ENCODE measurements at places on chromosomes 4 and X. TPM values are rescaled to one million over a fixed set of nuclear protein-coding genes. Genes with fewer than 3 reads are reported as not detected.

- no peak overlapping the region for H3K4me3 ChIP-seq
- peak overlapping the region; percentile 29 for H3K27ac ChIP-seq
- peaks cover 25% of the 10 kb centered on the region for H3K4me1 ChIP-seq
- H3K36me3 ChIP-seq, result peaks cover 4% of the 10 kb centered on the region
Observed at GRCh38 chr4:128305942-128306341, 18.3 kb upstream of the PGRMC2 start.

- peaks cover 46% of the 10 kb centered on the region for H3K4me1 ChIP-seq
- no peaks in the 10 kb centered on the region for H3K36me3 ChIP-seq
- H3K27me3 ChIP-seq, result peaks cover 13% of the 10 kb centered on the region
Observed at GRCh38 chr4:41214136-41214824, at the start of gene APBB2. TSS of gene APBB2 (minus strand) at chr4:41214542. CDS start at chr4:41033254, 181,288 bp downstream.

DNA sequence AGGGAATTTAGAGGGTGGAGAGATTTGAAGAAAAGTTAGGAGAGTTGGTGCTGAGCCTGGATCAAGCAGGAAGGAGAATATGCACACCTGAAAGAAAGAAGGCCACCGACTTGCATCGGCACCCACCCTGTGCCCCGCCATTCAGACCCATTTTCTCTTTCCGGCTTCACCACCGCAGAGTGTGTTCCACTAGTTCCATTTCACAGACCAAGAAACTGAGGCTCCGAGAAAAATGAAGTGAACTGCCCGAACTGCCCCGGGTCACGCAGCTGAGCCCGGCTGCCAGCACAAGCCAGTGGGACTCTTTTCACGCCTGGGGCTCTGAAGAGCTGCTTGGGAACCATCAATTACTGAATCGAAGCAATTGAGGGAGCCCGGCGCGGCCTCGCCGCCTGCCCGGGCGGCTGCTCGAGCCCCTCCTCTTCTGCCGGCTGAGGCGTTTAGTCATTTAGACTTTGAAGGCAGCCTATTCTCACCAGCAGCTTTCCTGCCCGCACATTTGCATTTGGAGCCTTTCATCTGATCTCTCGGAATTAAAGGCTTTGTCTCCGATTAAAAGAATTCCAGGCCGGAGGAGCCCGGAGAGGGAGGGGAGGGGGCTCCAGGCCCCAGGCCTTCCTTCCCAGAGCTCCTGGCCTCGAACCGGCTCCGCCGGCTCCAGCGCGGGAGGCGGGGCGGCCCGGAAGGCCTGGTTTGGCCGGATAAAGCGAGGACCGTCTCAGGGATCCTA lies 140.2 kb upstream of the PJA1 start:
- H3K4me3 ChIP-seq, result peak overlapping the region; percentile 47
- peaks cover 32% of the 10 kb centered on the region for H3K4me1 ChIP-seq
- H3K27me3 ChIP-seq, result peaks cover 14% of the 10 kb centered on the region
- H3K27ac ChIP-seq, result no peak overlapping the region

DNA sequence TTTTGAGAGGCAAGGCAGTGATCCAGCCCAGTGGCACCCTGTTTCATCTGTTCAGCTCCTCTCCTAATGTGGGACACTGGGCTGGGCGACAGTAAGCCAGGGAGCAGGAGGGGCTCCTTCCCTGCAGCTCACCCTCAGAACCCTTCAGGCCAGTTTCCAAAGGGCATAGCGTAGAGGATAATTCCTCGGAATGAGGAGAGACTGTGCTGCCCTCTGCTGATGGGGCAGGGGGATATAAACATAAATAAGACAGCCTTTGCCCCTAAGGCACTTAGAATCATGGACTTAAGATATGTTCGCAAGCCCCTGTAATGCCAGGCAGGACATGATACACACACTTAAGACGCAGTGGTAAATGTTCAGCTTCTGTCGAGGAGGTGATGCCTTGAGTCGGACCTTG lies 27.9 kb upstream of the ZNF185 start:
- peaks cover 19% of the 10 kb centered on the region for H3K36me3 ChIP-seq
- no peak for DNase-seq
- no peak overlapping the region for H3K27ac ChIP-seq
- no peak overlapping the region for H3K4me3 ChIP-seq

- peaks cover 17% of the 10 kb centered on the region for H3K4me1 ChIP-seq
- no peak overlapping the region for H3K4me3 ChIP-seq
- H3K27me3 ChIP-seq, result no peaks in the 10 kb centered on the region
- DNase-seq, result no peak
- no peaks in the 10 kb centered on the region for H3K36me3 ChIP-seq
Observed at GRCh38 chrX:19064175-19064574, 58.1 kb downstream of the ADGRG2 start.

DNA sequence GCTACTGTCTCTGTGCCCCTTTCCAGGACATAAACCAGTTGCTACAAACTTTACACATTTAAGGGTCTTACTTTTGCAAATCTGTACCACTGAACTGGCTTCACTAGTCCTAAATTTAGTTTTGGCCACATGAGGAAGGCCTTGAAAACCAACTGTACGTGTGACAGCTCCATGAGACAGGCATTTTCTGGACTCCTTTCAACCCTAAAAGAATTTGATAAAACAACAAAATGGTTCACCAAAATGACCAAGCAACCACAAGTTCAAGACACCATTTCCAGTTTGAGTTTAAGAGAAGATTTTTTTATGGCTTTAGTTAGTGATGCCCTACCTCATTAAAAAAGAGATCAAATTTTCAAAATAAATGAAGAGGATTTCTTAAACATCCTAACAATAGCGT lies 246.4 kb downstream of the ZNF674 start:
- H3K36me3 ChIP-seq, result no peaks in the 10 kb centered on the region
- no peaks in the 10 kb centered on the region for H3K27me3 ChIP-seq
- peaks cover 5% of the 10 kb centered on the region for H3K4me1 ChIP-seq
- H3K4me3 ChIP-seq, result no peak overlapping the region
- DNase-seq, result no peak
- no peak overlapping the region for H3K27ac ChIP-seq

- peaks cover 7% of the 10 kb centered on the region for H3K27me3 ChIP-seq
- DNase-seq, result no peak
- H3K36me3 ChIP-seq, result no peaks in the 10 kb centered on the region
- H3K4me3 ChIP-seq, result no peak overlapping the region
- H3K27ac ChIP-seq, result no peak overlapping the region
Observed at GRCh38 chr4:26866203-26866602, 5.6 kb downstream of the STIM2 start.

DNA sequence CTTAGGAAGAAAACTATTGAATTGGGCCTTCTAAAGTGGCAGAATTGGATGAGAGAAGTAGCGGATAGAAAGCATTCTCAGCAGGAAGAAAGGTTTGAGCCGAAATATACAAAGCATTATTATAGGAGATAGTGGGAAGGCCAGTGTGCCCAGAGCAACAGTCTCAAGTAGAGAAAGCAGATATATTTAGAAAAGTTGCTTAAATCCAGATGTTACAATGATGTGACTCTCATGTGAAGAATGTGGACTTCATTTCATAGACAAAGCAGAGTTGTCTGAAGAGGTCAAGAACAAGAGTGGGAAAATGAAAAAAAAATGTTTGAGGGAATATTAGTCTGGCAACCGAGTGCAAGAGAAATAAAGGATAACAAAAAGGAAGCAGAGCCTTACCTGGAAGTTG lies 66.9 kb downstream of the SYNPO2 start:
- DNase-seq, result no peak
- no peaks in the 10 kb centered on the region for H3K27me3 ChIP-seq
- no peaks in the 10 kb centered on the region for H3K36me3 ChIP-seq
- H3K4me1 ChIP-seq, result no peaks in the 10 kb centered on the region
- H3K27ac ChIP-seq, result no peak overlapping the region
- no peak overlapping the region for H3K4me3 ChIP-seq

DNA sequence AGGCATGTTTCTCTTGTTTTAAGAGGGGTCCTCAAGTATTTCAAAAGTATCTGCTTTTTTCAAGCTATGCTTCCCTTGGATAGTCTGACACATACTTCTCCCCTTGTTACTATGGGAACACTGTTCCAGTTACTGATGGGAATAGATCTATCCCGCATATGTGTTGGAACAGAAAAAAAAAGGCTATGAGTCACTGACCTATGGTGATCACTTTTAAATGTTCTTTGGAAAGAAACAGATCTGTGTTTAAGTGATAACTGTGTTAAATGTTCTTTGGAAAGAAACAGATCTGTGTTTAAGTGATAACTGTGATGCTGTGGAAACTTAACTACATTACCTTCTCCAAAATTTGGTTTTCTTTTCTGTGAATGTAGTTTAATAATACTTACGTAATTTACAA lies 303.2 kb downstream of the TEX13C start:
- no peak overlapping the region for H3K27ac ChIP-seq
- H3K4me3 ChIP-seq, result no peak overlapping the region
- peaks cover 3% of the 10 kb centered on the region for H3K4me1 ChIP-seq
- H3K36me3 ChIP-seq, result no peaks in the 10 kb centered on the region
- H3K27me3 ChIP-seq, result peaks cover 39% of the 10 kb centered on the region

- H3K4me3 ChIP-seq, result no peak overlapping the region
- no peaks in the 10 kb centered on the region for H3K36me3 ChIP-seq
- H3K27me3 ChIP-seq, result no peaks in the 10 kb centered on the region
- no peak for DNase-seq
Observed at GRCh38 chr4:26522478-26522877, 32.2 kb upstream of the CCKAR start.

GRCh38 chr4:12050357-12050756 lies 621.7 kb upstream of the HS3ST1 start:
- H3K27ac ChIP-seq, result peak overlapping the region; percentile 85
- peaks cover 29% of the 10 kb centered on the region for H3K4me1 ChIP-seq
- peak; percentile 23 for DNase-seq
- peaks cover 5% of the 10 kb centered on the region for H3K27me3 ChIP-seq

DNA sequence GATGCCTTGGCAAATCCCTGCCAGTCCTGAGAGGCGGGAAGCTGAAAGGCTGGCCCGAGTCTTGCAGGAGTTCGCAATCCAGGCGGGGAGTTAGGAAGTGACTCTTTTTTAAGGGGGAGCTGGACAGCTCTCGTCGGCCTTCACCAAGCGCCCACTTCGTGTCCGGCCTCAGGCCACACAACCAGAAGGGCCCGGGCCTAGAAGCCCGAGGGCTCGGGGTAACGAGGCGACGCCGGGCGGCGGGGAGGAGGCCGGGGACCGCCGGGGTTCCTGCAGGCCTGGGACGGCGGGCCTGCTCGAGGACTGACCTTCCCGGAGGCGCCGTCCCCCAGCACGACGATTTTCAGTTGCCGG lies 395 bp downstream of the RAB28 start:
- no peaks in the 10 kb centered on the region for H3K36me3 ChIP-seq
- peak overlapping the region; percentile 89 for H3K27ac ChIP-seq
- peak overlapping the region; percentile 91 for H3K4me3 ChIP-seq
- H3K27me3 ChIP-seq, result peaks cover 13% of the 10 kb centered on the region

GRCh38 chr4:68152411-68152810 lies 22.7 kb upstream of the TMPRSS11F start:
- H3K27me3 ChIP-seq, result no peaks in the 10 kb centered on the region
- no peak overlapping the region for H3K27ac ChIP-seq
- peaks cover 6% of the 10 kb centered on the region for H3K36me3 ChIP-seq
- no peak overlapping the region for H3K4me3 ChIP-seq

GRCh38 chr4:99664716-99665115 lies 7.1 kb upstream of the C4orf54 start:
- no peaks in the 10 kb centered on the region for H3K4me1 ChIP-seq
- no peaks in the 10 kb centered on the region for H3K27me3 ChIP-seq
- no peak for DNase-seq
- no peak overlapping the region for H3K4me3 ChIP-seq
- no peaks in the 10 kb centered on the region for H3K36me3 ChIP-seq
- no peak overlapping the region for H3K27ac ChIP-seq

DNA sequence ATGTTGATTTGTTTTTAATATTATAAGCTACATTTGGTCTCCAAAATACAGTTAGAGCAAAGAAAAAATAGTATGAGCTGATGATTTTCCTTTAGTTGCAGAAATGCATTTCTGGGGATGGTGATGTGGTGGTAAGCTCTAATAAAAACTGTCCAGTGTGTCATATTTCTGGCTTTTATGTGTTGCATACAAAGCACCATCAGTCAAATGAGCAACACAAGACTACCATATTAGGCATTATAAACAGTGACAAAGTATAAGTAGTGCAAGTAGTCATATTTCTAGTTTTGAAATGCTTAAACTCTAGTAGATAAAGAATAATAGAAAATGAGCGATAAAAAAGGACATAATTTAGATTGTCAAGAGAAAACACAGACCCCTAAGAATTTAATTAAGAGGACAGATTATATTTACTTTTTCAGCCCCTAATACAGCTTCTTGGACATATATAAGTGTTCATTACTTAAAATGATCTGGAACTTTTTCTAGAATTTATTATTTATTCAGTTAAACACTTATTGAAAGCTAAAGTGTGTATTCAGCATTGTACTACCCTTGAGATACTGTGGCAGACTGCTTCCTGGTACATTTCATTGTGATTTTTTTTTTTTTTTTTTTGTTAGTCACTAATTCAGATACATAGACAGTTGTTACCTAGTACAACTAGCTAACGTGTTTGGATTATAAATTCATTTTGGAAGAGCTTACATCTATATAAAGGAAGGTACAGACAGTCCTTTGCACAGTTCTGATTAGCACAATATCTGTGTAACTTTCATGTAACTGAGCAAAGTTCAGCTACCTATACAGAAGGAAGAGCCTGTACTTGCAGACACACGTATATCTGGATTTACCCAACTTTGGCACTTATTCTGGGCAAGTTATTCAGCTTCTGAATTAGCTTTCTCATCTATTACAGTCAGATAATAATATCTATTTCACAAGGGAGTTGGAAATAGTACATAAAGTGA lies 22.3 kb downstream of the RAP1GDS1 start:
- peaks cover 20% of the 10 kb centered on the region for H3K4me1 ChIP-seq
- H3K4me3 ChIP-seq, result no peak overlapping the region
- H3K27ac ChIP-seq, result peak overlapping the region; percentile 63
- H3K36me3 ChIP-seq, result peaks cover 14% of the 10 kb centered on the region
- no peaks in the 10 kb centered on the region for H3K27me3 ChIP-seq
- DNase-seq, result no peak

DNA sequence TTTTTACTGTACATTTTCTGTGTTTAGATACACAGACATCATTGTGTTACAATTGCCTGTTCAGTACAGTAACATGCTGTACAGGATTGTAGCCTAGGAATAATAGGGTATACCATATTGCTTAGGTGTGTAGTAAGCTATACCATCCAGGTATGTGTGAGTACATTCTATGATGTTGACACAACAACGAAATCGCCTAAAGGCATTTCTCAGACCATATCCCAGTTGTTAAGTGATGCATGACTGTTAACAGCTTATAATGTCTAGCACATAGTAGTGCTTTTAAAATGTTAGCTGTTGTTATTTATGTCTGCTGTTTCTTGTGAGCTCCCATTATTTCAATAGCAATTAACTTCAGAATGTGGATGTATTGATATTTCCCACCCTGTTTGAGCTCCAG lies 4.5 kb downstream of the PRRG1 start:
- DNase-seq, result no peak
- peaks cover 20% of the 10 kb centered on the region for H3K4me1 ChIP-seq
- no peak overlapping the region for H3K4me3 ChIP-seq
- H3K36me3 ChIP-seq, result no peaks in the 10 kb centered on the region

Gene GAGE12H
- total RNA-seq, result not detected

Gene NLRP2B
- total RNA-seq, result not detected

Gene ADH1A
- total RNA-seq, result not detected
